ENCODE measurements at places on chromosomes 2 and 18. TPM values are rescaled to one million over a fixed set of nuclear protein-coding genes. Genes with fewer than 3 reads are reported as not detected.

The SCN2A gene
- not detected for total RNA-seq

The SEMA4C gene
- 60.5 TPM for total RNA-seq

The MALL gene
- total RNA-seq: 32.4 TPM

The SRD5A2 gene
- not detected for total RNA-seq

The HOXD13 gene
- total RNA-seq: not detected

The ERMN gene
- total RNA-seq: not detected

The CCDC150 gene
- total RNA-seq: 9.8 TPM

The LIMS4 gene
- 1.4 TPM for total RNA-seq

The UGT1A5 gene
- 91.2 TPM for total RNA-seq

The KIF5C gene
- 0.23 TPM for total RNA-seq

The RAB17 gene
- 86.3 TPM for total RNA-seq

DNA sequence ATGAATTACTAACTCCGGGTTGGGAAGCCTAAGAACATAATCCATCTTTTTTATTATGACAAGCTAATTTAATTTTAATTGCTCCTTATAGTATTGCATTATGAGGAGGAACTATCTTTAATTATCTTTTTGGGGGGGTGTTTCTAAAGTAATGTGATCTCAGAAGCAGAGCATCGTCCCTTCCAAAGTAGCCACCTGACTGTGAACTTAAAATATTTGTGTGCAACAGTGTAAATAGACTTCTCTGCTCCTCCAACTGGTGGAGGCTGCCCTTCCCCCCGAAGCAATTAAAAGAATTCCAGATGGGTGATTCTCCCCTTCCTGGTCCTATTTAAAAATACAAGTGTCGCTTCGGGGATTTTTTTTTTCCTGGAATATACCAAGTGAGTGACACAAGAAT is 55.7 kb downstream of the TCF7L1 start:
- H3K36me3 ChIP-seq: no peaks in the 10 kb centered on the region
- DNase-seq: no peak
- H3K4me3 ChIP-seq: no peak overlapping the region

DNA sequence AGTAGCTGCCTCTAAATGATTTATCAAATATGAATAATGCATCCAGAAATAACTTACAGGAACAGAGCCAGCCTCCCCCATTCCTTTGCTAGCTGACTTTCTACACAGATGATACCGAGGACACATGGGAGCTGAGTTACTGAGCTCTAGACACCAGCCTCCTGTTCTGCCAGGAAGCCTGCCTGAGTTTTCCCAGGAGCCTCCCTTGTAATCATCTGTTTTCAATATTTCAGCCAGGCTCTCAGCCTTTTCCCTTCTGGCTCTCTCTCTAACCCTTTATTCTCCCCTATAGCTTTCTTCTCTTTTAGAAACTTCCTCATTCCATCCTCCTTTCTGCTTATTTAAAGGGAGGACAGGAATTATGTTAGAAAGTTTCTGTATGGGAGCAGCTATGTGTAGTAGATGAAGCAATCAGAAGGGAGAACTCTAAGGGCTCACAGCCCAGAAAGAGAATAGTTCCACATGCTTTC is 911.6 kb downstream of the TDRD15 start:
- H3K36me3 ChIP-seq: no peaks in the 10 kb centered on the region
- H3K27me3 ChIP-seq: no peaks in the 10 kb centered on the region
- no peaks in the 10 kb centered on the region for H3K4me1 ChIP-seq
- no peak for DNase-seq

GRCh38 chr2:222038067-222038802 is 260.6 kb downstream of the PAX3 start:
- H3K27ac ChIP-seq: no peak overlapping the region
- H3K4me3 ChIP-seq: no peak overlapping the region
- DNase-seq: no peak
- H3K27me3 ChIP-seq: no peaks in the 10 kb centered on the region

DNA sequence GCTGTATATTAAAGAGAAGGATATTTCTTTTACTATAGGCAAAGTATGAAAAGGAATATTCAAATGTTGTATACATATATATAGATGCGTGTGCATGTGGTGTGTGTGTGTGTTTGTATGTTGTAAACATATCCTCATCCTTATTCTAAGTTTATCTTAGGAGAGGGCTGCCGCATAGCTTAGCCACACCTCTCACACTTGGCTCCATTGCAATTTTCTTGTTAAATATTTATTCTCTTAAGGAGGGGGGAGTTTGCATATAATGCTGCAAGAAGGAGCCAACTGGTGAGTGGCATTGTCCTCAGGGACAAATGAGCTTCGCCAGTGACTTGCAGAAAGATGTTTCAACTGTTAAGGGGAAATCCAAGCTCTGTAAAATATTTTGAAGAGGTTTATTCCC is 360.1 kb upstream of the RND3 start:
- H3K27ac ChIP-seq: no peak overlapping the region
- no peaks in the 10 kb centered on the region for H3K36me3 ChIP-seq
- DNase-seq: no peak
- no peak overlapping the region for H3K4me3 ChIP-seq
- no peaks in the 10 kb centered on the region for H3K27me3 ChIP-seq

DNA sequence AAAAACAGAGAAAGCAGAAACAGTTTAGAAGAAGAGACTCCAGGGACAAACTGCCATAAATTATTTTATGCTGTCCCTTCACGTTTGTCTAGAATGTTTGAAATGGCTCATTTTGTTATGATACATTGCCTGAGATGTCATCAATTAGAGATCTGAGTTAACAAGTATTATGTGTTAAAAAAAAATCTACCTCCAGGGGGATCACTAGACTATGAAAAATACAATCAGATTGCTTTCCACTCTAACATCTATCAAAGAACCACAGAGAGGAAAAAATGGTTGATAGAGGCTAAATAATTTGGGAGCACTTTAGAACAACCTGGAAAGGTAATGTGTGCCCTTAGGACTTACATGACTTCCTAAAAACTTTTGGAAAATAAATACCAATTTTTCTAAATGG is 103.8 kb upstream of the CCDC150 start:
- H3K4me1 ChIP-seq: no peaks in the 10 kb centered on the region
- no peaks in the 10 kb centered on the region for H3K27me3 ChIP-seq
- H3K4me3 ChIP-seq: no peak overlapping the region
- H3K27ac ChIP-seq: no peak overlapping the region
- H3K36me3 ChIP-seq: no peaks in the 10 kb centered on the region
- DNase-seq: no peak

GRCh38 chr2:3535467-3535793 is 16.1 kb upstream of the ADI1 start:
- DNase-seq: peak; percentile 37
- no peaks in the 10 kb centered on the region for H3K36me3 ChIP-seq
- peak overlapping the region; percentile 88 for H3K27ac ChIP-seq
- H3K4me3 ChIP-seq: peak overlapping the region; percentile 54
- H3K27me3 ChIP-seq: no peaks in the 10 kb centered on the region

- no peaks in the 10 kb centered on the region for H3K27me3 ChIP-seq
- H3K36me3 ChIP-seq: no peaks in the 10 kb centered on the region
- H3K4me1 ChIP-seq: peaks cover 26% of the 10 kb centered on the region
- H3K27ac ChIP-seq: no peak overlapping the region
Measured at GRCh38 chr2:25347205-25347815, 5.6 kb upstream of the DNMT3A start.

GRCh38 chr2:223865907-223866508 is 28.6 kb upstream of the AP1S3 start:
- H3K36me3 ChIP-seq: no peaks in the 10 kb centered on the region
- peaks cover 29% of the 10 kb centered on the region for H3K4me1 ChIP-seq
- DNase-seq: no peak
- H3K27me3 ChIP-seq: no peaks in the 10 kb centered on the region
- H3K4me3 ChIP-seq: no peak overlapping the region
- 0 out of 2 replicates have a peak overlapping the region, but pooled peaks have one; percentile 0 for H3K27ac ChIP-seq

DNA sequence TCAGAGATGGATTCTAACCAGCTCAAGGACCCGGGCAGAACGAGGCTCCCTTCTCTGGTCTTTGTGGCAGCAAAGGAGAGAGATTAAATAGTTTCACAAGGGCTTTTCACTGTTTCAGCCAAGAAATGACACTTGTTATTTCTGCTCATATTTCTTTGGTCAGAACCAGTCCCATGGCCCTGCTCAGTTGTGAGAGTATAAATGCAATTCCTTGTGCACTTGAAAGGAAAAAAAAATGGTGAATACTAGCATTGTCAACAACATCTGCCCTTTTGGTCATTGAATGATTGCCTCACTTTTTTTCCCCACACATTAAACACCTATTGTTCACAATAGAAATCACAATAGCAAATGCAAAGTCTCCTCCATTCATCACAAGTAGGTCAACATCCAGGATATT is 104.4 kb downstream of the RDH14 start:
- H3K36me3 ChIP-seq: no peaks in the 10 kb centered on the region
- H3K27me3 ChIP-seq: no peaks in the 10 kb centered on the region
- DNase-seq: no peak
- H3K4me1 ChIP-seq: no peaks in the 10 kb centered on the region
- no peak overlapping the region for H3K27ac ChIP-seq
- H3K4me3 ChIP-seq: no peak overlapping the region

DNA sequence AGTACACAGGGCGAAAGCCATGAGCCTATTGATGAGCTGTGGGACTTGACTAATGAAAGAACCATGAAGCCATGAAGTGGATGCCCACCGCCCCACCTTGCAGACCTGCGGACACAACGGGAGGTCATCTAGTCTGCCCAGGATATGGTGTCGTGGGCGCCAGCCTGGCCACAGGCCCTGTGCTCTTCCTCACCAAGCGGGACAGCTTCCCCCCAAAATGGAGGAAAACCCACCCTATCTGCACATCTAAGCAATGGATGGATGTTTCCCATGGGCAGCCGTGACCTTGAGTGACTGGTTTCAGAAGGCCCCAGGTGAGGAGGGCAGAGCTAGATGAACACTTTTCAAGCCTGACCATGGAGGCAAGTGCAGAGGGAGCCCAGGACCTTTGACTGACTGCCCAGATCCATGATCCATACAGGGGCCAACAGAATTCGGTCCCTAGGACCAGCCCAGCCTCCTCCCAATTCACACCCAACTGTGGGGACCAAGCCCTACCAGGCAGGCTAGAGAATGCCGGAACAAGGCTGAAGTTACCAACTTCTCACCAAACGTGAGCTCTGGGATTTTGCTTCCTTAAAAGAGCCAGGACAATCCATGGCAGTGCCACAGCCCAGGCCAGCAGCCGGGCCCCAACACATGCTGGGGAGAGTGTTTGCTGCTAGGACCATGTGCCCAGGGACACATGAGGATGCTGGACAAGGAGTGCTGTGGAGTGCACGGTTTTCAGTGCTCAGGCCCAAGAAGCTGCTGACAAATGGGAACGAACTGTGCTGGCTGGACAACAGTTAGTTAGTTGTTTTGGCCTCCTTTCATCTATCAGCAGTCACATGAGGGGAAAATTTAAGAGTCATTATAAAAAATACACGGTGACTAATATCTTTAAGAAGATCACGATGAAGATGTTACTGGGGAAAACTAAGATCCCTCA is 249.4 kb downstream of the HDAC4 start:
- no peaks in the 10 kb centered on the region for H3K36me3 ChIP-seq
- no peak for DNase-seq
- no peaks in the 10 kb centered on the region for H3K4me1 ChIP-seq
- H3K27me3 ChIP-seq: no peaks in the 10 kb centered on the region
- H3K27ac ChIP-seq: no peak overlapping the region

DNA sequence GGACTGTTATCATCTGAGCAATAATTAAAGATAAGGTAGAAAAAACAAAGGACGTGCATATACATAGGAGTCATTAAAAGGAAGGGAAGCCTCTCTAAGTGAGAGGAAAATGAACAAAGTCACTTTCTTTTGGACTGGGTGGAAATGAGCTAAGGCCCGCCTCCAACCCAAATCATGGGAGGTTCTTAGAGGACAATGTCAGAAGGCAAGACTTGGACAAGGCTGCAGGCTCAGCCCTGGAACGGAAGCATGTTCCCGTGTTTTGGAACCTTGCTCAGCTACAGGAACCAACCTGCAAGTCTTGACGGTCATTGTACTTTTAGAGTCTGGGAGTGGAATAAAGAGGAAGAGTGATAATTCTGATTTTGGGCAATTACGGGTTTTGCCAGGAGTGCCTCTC is 59.4 kb upstream of the EPB41L3 start:
- no peaks in the 10 kb centered on the region for H3K36me3 ChIP-seq
- no peak overlapping the region for H3K4me3 ChIP-seq
- no peak overlapping the region for H3K27ac ChIP-seq
- DNase-seq: no peak

DNA sequence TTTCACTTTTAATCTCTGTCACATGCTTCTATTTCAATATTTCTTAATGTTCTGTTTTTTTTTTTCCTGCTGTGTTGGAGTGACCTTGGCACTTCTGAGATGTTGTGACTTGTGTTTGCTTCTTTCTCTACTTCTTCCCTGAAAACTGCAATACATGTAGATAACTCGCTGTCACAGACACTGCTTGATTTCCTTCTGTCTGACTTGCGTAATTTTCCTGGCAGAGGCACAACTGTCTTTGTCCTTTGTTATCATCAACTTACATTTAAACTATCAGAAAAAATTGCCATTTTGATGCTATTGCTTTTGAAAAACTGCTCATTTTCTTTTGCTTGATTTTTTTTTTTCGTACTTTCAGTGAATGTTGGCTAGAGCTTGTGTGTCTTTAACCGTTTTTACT is 69.0 kb downstream of the BABAM2 start:
- no peaks in the 10 kb centered on the region for H3K27me3 ChIP-seq
- H3K36me3 ChIP-seq: 0 out of 2 replicates have a peak, but pooled peaks cover 5% of the 10 kb centered on the region
- no peak for DNase-seq
- H3K4me1 ChIP-seq: peaks cover 52% of the 10 kb centered on the region
- H3K4me3 ChIP-seq: no peak overlapping the region

DNA sequence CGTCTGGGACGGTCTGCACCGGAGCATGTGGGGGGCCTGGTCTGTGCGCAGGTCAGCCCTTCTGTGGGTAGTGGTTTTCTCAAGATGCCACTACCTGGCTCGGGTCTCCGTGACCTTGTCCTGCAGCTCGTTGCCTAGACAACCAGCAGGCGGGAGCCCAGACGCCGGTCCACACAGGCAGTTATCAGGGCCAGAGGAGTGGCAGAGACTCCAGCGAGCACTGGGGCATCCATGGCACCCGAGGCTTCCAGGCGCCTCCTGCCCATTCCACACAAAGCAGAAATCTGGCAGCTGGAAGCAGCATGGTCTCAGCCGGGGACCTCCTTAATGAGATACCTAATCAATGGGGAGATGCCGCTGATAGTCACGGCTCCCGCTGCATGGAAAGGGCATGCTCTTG is 156.1 kb downstream of the FAM210A start:
- no peaks in the 10 kb centered on the region for H3K36me3 ChIP-seq
- DNase-seq: no peak
- no peaks in the 10 kb centered on the region for H3K4me1 ChIP-seq
- H3K27me3 ChIP-seq: peaks cover 45% of the 10 kb centered on the region
- H3K4me3 ChIP-seq: no peak overlapping the region

Data from PC-9 (cell line).